Ureter (tissue), 1 donor: ENCODE measurements at places on chromosomes 7 and 10. TPM values are rescaled to one million over a fixed set of nuclear protein-coding genes. Genes with fewer than 3 reads are reported as not detected.
A peak's percentile ranks its signal among the peaks of the same experiment; 100 is the strongest.

Gene TUBB8
- total RNA-seq = 0.78 TPM

Gene COL17A1
- 18.5 TPM for total RNA-seq

Gene CHST12
- 19.0 TPM for total RNA-seq

- no peak for DNase-seq
These were observed 45.2 kb downstream of the LRRC20 start for GRCh38 chr10:70337201-70337651.

- no peak for DNase-seq
These were observed 8.7 kb downstream of the TTYH3 start for GRCh38 chr7:2640482-2640830.

DNA sequence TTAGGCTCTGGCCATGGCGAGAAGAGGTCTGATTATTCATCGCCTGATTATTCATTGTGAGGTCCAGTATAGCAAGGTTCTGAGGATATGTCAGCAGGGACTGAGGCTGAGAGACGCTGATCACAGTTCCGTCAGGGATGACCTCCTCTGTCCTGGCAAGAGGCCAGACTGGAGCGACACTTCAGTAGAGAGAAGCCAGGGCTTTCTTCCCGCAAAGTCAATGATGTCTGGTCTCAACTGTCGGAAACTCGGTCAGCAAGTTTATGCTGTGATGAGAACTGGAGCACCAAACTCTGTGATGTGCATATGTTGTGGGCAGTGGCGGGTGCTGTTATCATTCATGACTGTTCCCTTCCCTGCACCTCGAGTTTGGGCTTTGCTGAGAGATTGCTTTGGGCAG is 29.0 kb upstream of the GNA12 start:
- no peak for DNase-seq

- no peak for DNase-seq
These were observed 6.2 kb downstream of the FAM241B start for GRCh38 chr10:69636273-69636575.

- DNase-seq = peak; percentile 77
These were observed 57.6 kb downstream of the MMRN2 start for GRCh38 chr10:86899670-86900276.

DNA sequence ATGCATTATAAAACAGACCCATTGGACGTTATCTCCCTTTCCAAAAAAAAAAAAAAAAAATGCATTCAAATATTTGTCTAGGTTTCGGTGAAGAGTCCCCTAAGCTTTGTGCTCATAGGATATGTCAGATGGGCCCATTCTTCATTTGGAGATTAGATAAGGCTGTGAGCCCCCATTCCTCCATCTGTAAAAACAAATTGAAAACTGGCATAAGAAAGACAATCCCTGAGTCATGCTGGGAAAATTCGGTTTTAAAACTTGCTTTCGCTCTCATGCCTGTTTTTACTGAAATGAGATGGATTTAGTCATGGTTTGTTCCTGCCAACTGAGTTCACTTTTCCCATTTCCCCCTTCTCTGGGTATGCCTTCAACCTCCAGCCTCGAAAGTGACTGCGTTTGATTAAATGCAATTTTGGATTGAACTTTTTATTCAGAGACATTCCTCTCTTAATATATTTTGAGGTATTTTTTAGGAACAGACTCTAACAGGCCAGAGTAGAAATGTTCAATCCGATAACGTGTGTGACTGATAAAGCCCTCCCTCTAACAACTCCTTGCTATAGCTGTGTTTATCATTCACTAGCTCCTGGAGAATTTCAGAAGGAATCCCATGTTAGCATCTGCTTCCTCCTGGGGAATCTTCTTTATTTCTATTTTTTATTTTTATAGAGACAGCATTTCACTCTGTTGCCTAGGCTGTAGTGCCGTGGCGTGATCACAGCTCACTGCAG is 190.9 kb upstream of the LYZL2 start:
- DNase-seq = no peak

DNA sequence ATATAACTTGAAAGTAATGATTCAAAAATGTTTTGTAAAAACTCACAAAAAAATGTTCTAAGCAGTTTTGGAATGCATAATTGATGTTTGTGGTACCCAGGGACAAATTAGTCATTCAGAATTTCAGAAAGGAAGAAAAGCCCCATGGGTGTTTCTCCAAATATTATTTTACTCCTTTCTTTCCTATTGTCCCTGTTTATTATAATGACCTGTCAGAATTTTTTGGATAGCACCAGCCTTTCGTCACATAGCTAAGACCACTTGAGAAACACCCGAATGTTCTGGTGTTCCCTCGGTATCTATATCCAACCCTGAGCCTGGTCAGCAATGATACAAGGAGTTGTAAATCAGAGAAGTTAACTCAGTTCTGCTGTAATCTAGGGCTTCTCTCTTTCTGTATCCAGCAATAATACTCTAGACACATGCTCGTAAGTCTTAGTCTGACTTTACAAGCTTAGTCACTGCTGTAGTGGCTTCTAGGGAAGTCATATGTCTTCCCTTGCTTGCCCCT is 64.8 kb upstream of the MEOX2 start:
- DNase-seq = no peak

GRCh38 chr10:83991986-83992753 is 147.1 kb upstream of the GHITM start:
- no peak for DNase-seq
